ENCODE measurements at places on chromosomes 7 and 10.
A peak's percentile ranks its signal among the peaks of the same experiment; 100 is the strongest.

GRCh38 chr10:104648421-104648820 lies 7.3 kb downstream of the SORCS3 start:
- DNase-seq: no peak

- DNase-seq: peak; percentile 47
Measured at GRCh38 chr7:102097601-102098161, 189.0 kb upstream of the SH2B2 start.

DNA sequence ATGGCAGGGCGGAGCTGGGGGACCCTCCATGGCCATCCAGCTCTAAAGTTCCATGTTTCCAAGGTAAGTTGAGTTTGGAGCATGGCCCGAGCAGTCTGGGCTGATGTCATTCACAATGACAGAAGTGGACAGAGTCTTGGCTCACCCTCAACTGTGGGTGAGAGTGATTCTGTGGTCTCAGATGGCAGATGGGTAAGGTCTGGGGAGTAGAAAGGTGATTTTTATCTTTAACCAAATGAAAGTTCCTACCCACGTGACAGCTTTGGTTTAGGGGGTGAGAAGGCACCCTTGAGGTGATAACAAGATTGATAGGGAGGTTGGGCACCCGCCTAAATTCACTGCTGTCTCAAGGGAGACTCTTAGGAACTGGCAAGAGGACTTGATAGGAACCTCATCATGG lies 57.6 kb upstream of the PDZD8 start:
- no peak for DNase-seq

DNA sequence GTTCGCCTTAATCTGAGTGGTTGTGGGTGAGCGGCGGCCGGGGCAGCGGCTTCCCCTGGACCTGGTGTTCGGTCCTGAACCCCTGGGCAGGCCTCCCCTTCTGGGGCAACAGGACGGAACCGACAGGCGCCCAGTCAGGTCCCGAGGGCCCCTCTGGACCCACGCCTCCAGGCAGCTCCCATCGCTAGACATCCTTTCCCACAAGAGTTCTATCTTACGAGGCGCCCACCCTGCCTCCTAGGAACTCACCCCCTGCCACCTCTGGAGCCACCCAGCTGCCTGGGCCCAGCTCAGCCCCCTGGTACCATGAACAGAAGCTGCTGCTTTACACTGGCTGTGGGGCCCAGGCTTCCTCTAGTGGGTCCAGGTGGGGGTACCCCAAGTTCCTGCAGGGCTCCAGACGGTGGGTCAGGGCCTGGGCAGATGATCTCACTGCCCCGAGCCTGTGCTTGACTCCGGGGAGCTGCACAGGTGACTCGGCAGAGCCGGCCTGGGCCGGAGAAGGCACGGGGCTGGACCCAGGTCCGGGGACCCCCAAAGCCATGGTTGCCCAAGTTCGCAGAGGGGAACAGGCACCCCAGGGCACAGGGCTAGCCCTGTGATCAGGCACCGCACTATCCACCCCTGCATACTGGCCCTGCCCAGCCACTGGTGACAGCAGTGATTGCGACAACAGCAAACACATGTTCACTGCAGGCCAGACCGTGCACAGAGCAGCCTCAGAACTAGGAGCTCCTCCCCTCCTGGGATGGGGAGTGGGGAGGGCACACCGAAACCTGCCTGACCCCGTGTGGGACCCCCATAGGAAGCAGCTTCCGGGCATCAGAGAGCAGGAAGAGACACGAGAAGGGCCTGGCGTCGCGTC lies 180.3 kb downstream of the ELFN1 start:
- no peak for DNase-seq

DNA sequence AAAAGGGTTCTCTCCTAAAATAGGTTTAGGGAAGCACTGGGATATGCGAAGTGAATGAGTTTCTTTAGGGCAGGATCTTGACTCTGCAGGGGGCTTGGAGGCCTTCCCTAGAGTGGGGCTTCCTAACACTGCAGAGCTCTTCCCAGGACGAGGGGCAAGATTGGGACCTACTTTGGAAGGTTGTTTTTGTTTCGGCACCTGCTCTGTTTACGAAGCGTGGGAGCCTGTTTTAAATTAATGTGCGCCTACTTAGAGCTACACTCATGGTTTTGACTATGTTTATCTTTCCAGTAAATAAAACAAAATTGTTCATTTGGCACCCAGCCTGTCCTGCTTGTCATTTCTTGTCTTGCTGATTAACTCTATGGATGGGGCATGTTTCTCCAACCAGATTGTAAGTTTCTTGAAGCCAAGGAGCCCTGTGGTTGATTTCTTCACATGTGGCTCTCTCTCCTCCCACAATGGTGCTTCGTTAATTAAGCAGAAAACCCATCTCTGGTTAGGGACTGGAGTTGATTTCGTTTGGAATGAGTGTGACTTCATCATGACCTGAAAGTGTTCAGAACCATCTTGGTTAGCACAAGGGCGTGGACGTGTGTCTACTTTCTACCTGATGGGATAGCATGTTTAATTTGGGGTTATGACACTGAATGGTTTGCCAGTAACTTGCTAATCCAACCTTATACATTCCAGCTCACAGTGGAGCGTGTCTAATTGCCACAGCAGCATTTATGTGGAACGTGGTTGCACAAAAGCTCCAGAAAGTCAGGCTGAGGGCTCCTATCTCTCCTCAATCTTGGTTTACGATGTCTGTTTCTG lies 98.1 kb downstream of the TCF7L2 start:
- DNase-seq: no peak

- DNase-seq: no peak
Measured at GRCh38 chr10:102148275-102148674, 3.9 kb upstream of the NOLC1 start.

DNA sequence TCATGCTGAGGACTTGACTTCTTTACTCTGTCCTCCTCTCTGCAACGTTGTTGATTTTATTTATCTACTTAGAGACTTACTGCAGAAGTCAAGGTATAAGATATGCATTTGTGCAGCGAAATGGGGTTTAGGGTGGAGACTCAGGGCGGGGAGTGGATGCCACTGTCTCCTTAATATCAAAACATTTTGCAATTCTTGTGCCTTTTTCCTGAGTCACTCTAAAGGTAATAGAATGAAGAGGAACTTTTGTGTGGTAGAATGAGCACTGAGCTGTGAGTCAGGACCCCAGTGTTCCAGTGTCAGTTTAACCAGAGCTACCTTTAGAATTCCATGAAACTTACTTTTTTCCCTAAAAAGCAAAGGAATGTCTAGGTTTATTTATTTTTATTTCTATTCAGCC lies 78.2 kb downstream of the VTI1A start:
- DNase-seq: no peak

DNA sequence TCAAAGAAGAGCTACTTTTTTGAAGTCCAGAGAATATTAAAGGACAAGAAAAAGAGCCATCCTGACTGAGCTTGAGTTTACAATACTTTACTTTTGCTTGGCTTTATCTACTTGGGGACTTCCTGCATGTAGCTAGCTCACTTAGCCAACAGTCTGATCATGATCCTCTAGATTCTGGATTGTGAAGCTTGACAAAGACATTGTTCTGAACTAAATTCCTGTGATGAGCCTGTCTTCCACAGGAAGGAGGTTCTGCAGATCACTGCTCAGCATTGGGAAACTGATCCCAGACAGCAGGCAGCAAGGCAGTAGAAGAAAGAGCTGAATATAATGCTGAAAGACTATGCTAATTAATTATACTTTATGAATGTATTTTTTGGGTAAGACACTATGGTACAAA lies 296.4 kb downstream of the DGKB start:
- no peak for DNase-seq

- DNase-seq: peak; percentile 89
Measured at GRCh38 chr7:100603726-100604027, 1.5 kb downstream of the PCOLCE start.

- DNase-seq: peak; percentile 58
Measured at GRCh38 chr10:15439341-15439842, 68.3 kb upstream of the FAM171A1 start.

DNA sequence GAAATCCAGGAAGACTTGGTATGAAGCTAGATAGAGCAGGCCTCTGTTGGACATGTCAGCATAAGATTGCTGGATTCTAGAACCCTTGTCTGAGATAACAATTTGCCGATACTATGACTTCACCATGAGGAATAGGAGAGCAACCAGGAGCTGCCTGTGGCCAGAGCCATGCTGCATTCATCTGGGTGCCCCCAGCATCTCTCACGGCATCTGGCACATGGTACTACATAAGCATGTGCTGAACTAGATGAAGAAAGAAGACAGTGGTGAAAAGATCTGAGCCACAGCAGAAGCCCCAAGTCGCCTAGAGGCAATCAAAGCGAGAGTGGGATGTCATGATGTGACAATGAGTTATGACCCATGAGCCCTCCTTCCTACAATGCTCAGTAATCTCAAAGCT lies 19.5 kb downstream of the GOT1 start:
- no peak for DNase-seq

- peak; percentile 79 for DNase-seq
Measured at GRCh38 chr7:116862951-116863670, 724 bp downstream of the CAPZA2 start.

DNA sequence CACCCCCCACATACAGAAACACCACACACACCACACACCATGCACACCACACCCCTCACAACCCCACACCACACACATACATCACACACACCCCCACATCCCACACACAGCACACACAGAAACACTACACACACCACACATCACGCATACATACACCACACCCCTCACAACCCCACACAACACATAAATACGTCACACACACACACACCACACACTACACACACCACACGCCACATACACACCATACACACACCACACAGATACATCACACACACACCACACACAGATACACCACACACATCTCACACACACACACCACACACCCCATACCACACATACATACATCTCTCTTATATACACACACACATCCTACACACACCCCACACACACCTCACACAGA lies 126.2 kb downstream of the ANLN start:
- no peak for DNase-seq

DNA sequence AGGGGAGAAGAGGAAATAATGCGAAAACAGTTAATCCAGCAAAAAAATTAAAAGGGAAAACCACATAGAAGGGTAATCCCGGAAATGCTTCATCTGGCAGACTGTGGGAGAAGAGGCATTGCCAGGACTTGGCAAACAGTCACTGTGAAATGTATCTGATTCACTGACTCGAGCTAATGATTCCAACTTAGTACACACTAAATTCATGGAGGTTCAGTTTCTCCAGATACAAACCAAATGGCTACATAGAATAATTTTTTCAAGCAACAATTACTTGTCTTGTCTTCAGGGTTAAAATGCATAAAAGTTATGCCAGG lies 36.4 kb downstream of the GDI2 start:
- DNase-seq: no peak

- no peak for DNase-seq
Measured at GRCh38 chr10:93342366-93342765, 139.8 kb downstream of the MYOF start.

Measured in retina (tissue), 1 donor.